ENCODE measurements at places on chromosomes 5 and 9.

DNA sequence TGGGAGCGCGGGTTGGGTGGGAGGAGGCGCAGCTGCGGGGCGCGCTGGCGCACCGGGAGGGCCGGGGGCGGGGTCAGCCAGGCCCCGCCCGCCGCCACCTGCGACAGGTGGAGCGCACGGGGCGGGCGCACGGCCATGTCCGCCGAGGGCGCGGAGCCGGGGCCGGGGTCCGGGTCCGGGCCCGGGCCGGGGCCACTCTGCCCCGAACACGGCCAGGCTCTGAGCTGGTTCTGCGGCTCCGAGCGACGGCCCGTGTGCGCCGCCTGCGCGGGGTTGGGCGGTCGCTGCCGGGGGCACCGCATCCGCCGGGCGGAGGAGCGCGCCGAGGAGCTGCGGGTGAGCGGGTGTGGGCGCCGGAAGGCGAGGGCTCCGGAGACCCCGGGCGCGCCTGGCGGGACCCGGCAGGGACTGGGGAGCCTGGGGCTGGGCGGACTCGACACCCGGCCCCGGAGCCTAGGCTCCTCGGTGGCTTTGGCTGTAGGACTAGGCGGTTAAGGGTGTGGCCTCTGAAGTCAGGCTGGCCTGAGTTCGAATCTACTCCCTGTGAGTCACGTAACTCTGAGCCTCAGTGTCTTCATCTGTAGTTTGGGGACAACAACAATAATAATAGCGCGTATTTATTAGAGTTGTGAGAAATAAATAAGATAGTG lies at the start of gene BSPRY:
BSPRY (plus strand) TSS at position 97 of the 650 bp plus-strand sequence; CDS start at position 136, 39 bp downstream.
- DNase-seq, result no peak

DNA sequence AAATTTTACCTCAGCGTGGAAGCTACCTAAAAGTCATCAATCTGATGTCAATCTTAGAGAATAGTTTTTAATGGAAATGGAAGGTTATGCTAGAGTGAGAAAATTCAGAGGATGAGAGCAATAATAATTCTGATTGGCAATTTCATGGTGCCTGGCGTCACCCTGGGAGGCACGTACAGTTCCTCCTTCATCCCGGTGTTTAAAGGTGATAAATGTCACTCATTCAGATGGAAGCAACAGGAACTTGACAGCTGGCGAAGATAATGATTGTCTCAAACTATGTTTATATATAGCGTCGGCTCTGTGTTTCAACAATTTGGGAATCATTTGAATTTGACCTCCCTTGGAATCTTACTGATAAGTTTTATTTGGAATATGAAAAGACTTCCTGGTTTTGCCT lies 108.4 kb downstream of the MED10 start:
- no peak for DNase-seq

DNA sequence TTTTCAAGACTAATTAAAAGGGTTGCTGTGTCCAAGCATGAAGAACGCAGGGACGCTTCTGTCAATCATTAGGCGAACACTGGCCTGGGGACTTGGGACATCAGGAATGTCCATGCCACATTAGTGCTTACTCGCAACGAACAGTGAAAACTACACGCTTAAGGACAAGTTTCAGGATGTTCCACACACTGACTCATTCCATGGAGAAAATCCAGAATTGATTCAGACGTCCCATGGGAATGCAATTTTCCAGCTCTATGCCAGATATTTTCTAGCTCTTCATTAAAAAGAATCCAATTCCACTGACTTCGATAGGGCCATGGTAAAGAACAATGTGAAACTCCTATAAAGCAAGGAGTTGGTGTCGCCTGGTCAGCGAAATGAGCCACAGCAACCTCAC lies 98.2 kb downstream of the CAMSAP1 start:
- no peak for DNase-seq

GRCh38 chr5:126519637-126520592 lies 75.1 kb downstream of the ALDH7A1 start:
- DNase-seq, result no peak

DNA sequence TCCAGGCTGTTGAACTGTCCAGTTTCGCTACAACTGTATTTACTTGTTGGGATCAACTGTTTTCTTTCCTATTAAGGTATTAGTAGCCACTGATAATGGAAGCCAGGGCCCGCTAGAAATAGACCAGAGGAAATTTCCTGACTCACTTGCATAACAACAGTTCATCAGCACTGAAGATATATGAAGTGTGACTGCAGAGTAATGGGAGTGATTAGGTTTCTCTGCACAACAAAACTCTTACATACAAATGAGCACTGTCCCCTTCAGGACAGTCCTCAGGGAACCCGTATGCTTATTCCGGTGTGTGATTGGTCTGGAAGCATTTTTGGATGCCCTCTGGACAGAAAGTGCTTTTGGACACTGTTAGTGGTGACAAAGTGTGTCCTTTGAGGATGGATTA lies 55.3 kb downstream of the LIX1 start:
- DNase-seq, result no peak

GRCh38 chr5:171601266-171601881 lies 181.9 kb downstream of the FGF18 start:
- no peak for DNase-seq

DNA sequence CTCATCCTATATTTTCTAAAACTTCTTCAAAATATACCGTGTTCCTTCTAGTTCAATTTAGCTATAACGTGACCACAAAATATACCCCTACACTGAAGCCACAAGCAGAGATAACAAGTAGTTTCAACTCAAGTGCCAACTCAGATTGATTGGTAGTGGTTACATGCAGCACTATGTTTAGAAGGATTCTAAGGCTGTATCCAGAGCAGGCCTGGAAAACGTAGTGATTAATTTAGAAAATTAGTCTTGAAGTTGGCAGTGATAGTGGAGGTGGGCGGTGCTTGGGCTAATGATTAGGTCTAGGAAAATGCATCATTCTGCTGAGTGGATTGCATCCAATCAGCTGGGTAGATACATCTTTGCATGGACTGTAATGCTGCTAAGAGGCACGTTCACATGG lies 61.5 kb downstream of the MAMDC2 start:
- no peak for DNase-seq

GRCh38 chr9:109164042-109164441 lies 3.0 kb downstream of the FRRS1L start:
- no peak for DNase-seq

GRCh38 chr5:29230591-29230990 lies 1962.9 kb upstream of the CDH6 start:
- no peak for DNase-seq

DNA sequence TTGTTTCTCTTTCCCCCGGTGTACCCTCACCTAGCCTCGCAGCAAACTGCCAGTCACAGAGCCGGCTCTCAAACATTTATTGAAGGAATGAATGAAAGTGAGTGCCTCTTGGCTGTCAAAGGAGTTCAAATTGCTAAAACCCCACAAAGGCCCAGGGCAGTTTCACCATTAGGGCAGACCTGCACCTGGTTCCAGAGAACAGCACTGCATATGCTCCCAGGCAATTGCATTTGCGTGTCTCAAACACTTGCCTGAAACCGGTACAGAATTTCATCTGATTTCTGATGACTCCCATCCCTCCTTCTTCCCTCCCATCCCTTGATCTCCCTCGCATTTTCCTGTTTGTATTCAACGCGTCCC lies 165.6 kb upstream of the ZNF462 start:
- DNase-seq, result no peak

- no peak for DNase-seq
These were observed 21.8 kb downstream of the ENTREP1 start for GRCh38 chr9:69346596-69347390.

Data from activated naive CD4-positive, alpha-beta T cell (primary cell).